HepG2 (cell line): ENCODE measurements at places on chromosomes 2 and 18. TPM values are rescaled to one million over a fixed set of nuclear protein-coding genes. Genes with fewer than 3 reads are reported as not detected.

EHBP1 gene
- 93.5 and 122 TPM in 2 replicates for total RNA-seq

PFN4 gene
- 0.20 TPM in 1 of 2 replicates, not detected in the other for total RNA-seq

L3MBTL4 gene
- total RNA-seq = 12.8 and 13.3 TPM in 2 replicates

PSMA8 gene
- total RNA-seq = not detected in 2 replicates

MOCOS gene
- 15.4 and 20.0 TPM in 2 replicates for total RNA-seq

DNA sequence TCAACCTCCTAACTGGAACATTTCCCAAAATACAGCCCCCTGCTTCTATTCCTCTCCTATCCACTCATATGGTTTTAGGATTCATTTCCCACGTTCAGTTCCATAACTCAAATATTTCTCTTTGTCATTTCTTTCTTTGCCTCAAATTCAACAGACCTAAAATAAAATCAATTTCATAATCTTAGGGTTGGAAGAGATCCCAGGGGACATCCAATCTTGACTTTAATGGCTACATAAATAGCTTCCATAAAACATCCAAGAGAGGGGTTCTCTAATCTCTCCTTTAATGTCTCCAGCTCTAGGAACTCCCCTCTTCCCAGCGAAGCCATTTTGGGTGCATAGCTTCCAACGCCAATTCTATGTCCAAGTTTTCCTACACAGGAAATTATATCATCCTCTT lies 33.8 kb downstream of the RBKS start:
- peaks cover 8% of the 10 kb centered on the region for H3K4me1 ChIP-seq
- H3K27me3 ChIP-seq = no peaks in the 10 kb centered on the region
- no peak for DNase-seq
- no peak overlapping the region for H3K27ac ChIP-seq
- no peaks in the 10 kb centered on the region for H3K36me3 ChIP-seq

DNA sequence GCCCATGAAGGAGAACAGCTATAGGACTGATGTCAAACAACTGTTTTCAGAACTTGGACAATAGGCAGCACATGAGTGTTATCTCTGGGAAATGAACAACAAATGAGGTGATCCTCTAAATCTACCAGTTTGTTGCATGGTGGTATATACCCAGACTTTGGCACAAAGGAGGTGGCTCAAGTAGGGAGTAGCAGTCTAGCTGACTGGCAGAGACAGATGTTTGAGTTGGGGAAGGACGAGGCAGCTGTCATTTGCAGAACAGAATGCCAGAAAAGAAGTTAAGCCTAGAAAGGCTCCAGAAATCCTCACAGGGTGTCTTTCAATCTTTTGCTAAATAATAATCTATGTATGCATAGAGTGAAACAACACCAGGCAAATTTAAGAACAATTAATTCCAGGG lies 47.4 kb downstream of the RPE start:
- H3K27me3 ChIP-seq = no peaks in the 10 kb centered on the region
- DNase-seq = no peak
- H3K36me3 ChIP-seq = no peaks in the 10 kb centered on the region
- no peaks in the 10 kb centered on the region for H3K4me1 ChIP-seq

GRCh38 chr2:8606649-8607550 lies 75.0 kb upstream of the ID2 start:
- no peak for DNase-seq
- peaks cover 73% of the 10 kb centered on the region for H3K4me1 ChIP-seq
- H3K4me3 ChIP-seq = no peak overlapping the region
- no peaks in the 10 kb centered on the region for H3K36me3 ChIP-seq

GRCh38 chr2:192267484-192267883 lies 72.8 kb upstream of the TMEFF2 start:
- no peaks in the 10 kb centered on the region for H3K36me3 ChIP-seq
- no peaks in the 10 kb centered on the region for H3K4me1 ChIP-seq
- H3K27ac ChIP-seq = no peak overlapping the region
- H3K27me3 ChIP-seq = no peaks in the 10 kb centered on the region
- no peak overlapping the region for H3K4me3 ChIP-seq

DNA sequence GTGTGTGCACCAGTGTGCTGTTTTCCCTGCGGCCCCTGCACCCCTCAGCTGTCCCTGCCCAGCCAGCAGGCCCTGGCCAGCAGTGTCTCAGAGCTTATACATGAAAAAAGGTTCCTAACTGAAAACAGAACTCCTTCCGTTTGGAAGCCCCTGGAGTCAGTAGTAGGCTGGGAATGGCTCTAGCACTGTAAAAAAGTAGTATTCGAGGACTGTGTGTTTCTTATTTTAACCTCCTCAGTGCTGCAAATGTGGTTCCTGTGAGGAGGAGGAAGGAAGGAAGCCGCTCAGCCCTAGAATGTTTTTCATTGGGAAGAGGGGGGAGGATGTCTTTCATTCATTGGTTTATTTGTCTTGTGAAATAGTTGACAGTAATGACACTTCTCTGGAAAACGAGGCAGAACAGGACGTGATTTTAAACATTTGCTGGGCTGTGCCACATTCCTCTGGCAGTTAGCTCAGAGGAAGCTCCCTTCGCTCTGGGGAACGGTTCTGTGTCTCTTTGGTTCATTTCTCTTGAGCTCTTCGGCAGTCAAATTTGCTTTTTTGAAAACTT lies 103.5 kb downstream of the SPTBN1 start:
- peak overlapping the region; percentile 93 for H3K27ac ChIP-seq
- H3K36me3 ChIP-seq = no peaks in the 10 kb centered on the region; the same call in 1 of the 2 replicates
- H3K4me1 ChIP-seq = peaks cover 67% of the 10 kb centered on the region
- no peaks in the 10 kb centered on the region; the same call in 2 of the 3 replicates for H3K27me3 ChIP-seq
- DNase-seq = peak; percentile 83
- peak overlapping the region; percentile 91 for H3K4me3 ChIP-seq

DNA sequence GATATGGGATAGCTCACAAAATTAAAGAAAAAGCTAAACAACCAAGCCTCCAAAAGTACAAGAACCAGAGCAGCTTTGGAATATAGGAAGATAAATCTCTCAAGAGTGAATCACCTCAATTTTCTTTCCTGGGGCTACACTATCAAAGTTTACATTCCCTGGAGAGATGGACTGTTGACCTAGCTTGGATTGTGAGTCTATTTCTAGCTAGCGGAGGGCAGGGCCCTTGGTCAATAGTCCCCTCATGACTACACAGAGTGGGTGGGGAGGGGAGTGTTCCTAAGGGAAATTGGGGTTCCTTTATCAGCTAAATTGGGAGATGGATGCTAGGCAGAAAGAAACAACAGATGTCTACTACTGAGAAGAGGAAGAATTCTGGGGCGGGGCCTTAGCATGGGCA lies 29.9 kb upstream of the EIF2AK3 start:
- H3K27ac ChIP-seq = no peak overlapping the region
- no peaks in the 10 kb centered on the region for H3K27me3 ChIP-seq
- H3K36me3 ChIP-seq = no peaks in the 10 kb centered on the region
- no peak overlapping the region for H3K4me3 ChIP-seq

DNA sequence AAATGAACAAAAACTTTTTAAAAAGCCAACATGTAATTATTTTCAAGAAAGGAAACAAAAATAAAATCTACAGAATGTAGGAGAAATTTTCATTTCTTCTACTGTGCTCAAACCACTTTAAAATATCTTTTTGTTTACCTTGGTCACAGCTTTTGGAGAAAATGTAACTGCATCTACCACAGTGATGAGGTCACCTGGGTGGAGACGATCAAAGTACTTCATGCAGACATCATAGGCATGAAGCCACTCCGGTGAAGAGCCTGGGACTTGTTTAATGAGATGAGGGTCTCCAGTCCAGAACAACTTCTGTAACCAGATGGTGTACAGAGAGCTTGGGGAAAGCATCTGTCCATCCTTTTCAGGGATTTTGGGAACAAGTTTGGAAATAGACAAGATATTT lies 285.8 kb downstream of the NBAS start:
- peak; percentile 12 for DNase-seq
- no peak overlapping the region for H3K27ac ChIP-seq
- peaks cover 21% of the 10 kb centered on the region for H3K4me1 ChIP-seq

GRCh38 chr2:124120246-124120645 lies 95.2 kb downstream of the CNTNAP5 start:
- no peaks in the 10 kb centered on the region for H3K36me3 ChIP-seq
- H3K4me1 ChIP-seq = no peaks in the 10 kb centered on the region
- no peak overlapping the region for H3K27ac ChIP-seq
- H3K27me3 ChIP-seq = no peaks in the 10 kb centered on the region
- H3K4me3 ChIP-seq = no peak overlapping the region

- no peaks in the 10 kb centered on the region for H3K4me1 ChIP-seq
- H3K36me3 ChIP-seq = no peaks in the 10 kb centered on the region
- H3K27ac ChIP-seq = no peak overlapping the region
- H3K27me3 ChIP-seq = no peaks in the 10 kb centered on the region
- no peak overlapping the region for H3K4me3 ChIP-seq
Measured at GRCh38 chr2:45668509-45668908, 17.0 kb downstream of the PRKCE start.

GRCh38 chr2:160512491-160512890 lies 18.9 kb upstream of the RBMS1 start:
- no peak overlapping the region for H3K27ac ChIP-seq
- H3K4me1 ChIP-seq = no peaks in the 10 kb centered on the region
- H3K36me3 ChIP-seq = no peaks in the 10 kb centered on the region
- no peak overlapping the region for H3K4me3 ChIP-seq

DNA sequence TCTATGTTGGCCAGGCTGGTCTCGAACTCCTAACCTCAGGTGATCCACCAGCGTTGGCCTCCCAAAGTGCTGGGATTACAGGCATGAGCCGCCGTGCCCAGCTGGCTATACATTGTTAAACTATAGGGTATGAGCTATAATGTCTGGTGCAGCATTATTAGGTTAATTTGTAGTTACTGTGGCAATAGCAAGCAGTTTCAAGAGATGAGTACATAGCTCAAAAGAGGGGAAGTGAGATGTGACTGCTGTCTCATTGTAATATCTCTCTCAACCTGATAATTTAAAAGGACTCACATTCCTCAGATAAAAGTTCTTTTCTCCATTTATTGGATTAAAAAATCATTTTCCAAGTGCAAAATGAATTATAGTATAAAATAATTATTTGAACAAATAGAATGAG lies 116.4 kb downstream of the INO80D start:
- H3K4me3 ChIP-seq = no peak overlapping the region
- DNase-seq = no peak
- peaks cover 73% of the 10 kb centered on the region for H3K4me1 ChIP-seq
- H3K27ac ChIP-seq = no peak overlapping the region
- H3K36me3 ChIP-seq = no peaks in the 10 kb centered on the region

DNA sequence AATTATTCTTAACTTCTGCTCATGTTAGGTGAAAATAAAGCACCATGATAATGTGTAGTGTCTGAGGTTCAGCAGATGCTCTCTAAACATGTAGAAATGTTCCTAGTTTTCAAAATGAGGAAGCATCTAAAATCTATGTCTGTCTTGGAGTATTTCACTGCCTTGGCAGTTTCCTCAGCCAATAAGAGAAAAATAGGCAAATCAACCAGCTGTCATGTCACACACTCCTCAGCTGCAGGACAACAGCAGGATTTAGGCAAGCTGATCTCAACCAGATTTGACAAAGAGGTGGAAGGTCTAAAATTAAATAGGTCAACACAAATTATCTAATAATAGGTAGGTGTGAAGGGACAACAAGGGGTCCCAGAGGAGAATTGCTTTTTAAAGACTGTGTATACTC lies 164.1 kb upstream of the BOD1L2 start:
- peaks cover 17% of the 10 kb centered on the region for H3K4me1 ChIP-seq
- H3K27me3 ChIP-seq = no peaks in the 10 kb centered on the region
- H3K4me3 ChIP-seq = no peak overlapping the region
- no peaks in the 10 kb centered on the region for H3K36me3 ChIP-seq

GRCh38 chr18:31513189-31513935 lies 15.4 kb downstream of the DSG2 start:
- H3K36me3 ChIP-seq = no peaks in the 10 kb centered on the region
- peak overlapping the region; percentile 66 for H3K27ac ChIP-seq
- H3K27me3 ChIP-seq = no peaks in the 10 kb centered on the region
- H3K4me1 ChIP-seq = peaks cover 58% of the 10 kb centered on the region

GRCh38 chr18:32469190-32469651 lies 1.5 kb downstream of the GAREM1 start:
- peak overlapping the region; percentile 88 for H3K4me3 ChIP-seq
- H3K4me1 ChIP-seq = peaks cover 25% of the 10 kb centered on the region
- peak; percentile 41 for DNase-seq
- H3K27me3 ChIP-seq = no peaks in the 10 kb centered on the region; the same call in 1 of the 3 replicates
- no peaks in the 10 kb centered on the region for H3K36me3 ChIP-seq

DNA sequence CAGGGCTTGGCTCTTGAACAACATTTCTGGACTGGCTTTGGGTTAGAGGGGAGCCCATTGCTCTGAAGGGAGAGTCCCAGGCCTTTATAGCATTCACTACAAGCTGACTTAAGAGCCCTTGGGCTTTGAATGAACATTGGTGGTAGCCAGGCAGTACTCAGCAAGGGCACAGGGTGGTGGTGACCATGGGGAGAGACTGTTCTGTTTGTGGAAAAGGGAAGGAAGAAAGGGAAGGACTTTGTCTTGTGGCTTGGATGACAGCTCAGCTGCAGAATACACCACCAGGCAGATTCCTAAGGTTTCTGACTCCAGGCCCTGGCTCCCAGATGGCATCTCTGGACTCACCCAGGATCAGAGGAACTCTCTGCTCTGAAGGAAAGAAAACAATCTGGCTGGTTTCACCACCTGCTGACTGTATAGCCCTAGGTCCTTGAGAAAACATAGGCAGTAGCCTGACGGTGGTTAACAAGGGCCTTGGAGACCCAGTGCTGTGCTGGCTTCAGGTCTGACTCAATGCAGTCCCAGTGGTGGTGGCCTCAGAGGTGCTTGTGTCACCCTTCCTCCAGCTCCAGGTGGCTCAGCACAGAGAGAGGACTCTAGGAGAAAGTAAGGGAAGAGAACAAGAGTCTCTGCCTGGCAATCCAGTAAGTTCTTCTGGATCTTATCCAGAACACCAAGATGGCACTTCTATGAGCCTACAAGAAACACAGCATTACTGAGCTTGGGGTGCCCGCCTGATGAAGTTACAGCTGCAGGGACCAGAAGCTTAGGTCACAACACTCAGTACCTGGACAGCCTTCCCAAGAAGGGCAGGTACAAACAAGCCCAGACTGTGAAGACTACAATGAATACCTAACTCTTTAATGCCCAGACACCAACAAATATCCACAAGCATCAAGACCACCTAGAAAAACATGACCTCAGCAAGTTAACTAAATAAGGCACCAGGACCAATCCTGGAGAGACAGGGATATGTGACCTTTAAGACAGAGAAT lies 16.4 kb upstream of the ABCB11 start:
- no peaks in the 10 kb centered on the region for H3K4me1 ChIP-seq
- H3K27me3 ChIP-seq = no peaks in the 10 kb centered on the region
- no peak overlapping the region for H3K4me3 ChIP-seq
- no peak overlapping the region for H3K27ac ChIP-seq
